ENCODE measurements at places on chromosomes 4 and X. TPM values are rescaled to one million over a fixed set of nuclear protein-coding genes. Genes with fewer than 3 reads are reported as not detected.
A peak's percentile ranks its signal among the peaks of the same experiment; 100 is the strongest.

Gene FGFBP1
- total RNA-seq: 0.52 TPM

Gene LCORL
- 7.6 TPM for total RNA-seq

Gene FAM9A
- not detected for total RNA-seq

GRCh38 chrX:11210415-11210801 lies 82.8 kb upstream of the AMELX start:
- no peaks in the 10 kb centered on the region for H3K27me3 ChIP-seq
- H3K36me3 ChIP-seq: no peaks in the 10 kb centered on the region
- no peaks in the 10 kb centered on the region for H3K4me1 ChIP-seq
- H3K27ac ChIP-seq: no peak overlapping the region
- no peak overlapping the region for H3K4me3 ChIP-seq

DNA sequence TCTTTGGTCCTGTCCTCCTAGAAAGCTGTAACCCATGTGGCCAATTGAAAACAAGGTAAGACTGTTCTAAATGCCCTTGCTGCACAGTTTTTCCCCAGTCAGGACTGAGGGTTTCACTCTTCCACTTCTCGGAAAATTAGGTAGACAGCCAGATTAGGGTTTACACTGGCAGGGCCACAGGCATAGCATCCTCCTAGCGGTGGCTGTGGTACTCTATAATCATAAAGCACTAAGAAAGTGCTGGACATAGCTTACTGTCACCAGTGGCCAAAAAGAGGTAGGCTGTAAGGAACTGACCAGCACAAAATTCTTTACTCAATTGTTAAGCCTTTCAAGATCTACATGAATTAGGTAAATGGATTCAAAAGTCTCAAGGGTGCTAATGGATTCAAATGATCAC lies 11.6 kb upstream of the USP46 start:
- DNase-seq: no peak
- H3K4me1 ChIP-seq: no peaks in the 10 kb centered on the region
- H3K27me3 ChIP-seq: no peaks in the 10 kb centered on the region
- no peak overlapping the region for H3K27ac ChIP-seq

- no peak for DNase-seq
- H3K4me1 ChIP-seq: no peaks in the 10 kb centered on the region
- H3K27me3 ChIP-seq: no peaks in the 10 kb centered on the region
- no peak overlapping the region for H3K4me3 ChIP-seq
- no peak overlapping the region for H3K27ac ChIP-seq
These were observed 52.2 kb upstream of the FGF13 start for GRCh38 chrX:138763761-138764160.

DNA sequence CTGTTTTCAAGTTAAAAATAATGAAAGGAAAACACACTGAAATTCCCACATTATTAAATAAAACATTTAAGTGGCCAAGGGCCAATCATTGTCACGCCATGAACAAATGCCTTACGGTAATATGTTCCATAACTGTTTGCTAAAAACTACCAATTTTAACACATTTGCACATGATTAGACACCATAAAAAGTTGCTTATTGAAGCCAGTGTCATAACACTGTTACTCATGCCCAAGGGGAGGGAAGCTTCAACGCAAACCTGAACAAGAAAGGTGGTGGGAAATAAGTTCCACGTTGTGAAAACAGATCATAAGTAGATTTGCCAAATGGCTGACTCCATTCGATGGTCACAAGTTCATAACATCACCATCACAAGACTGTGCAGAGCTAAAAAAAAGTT lies 739.3 kb upstream of the FAM241A start:
- H3K4me3 ChIP-seq: no peak overlapping the region
- peaks cover 5% of the 10 kb centered on the region for H3K4me1 ChIP-seq
- H3K36me3 ChIP-seq: no peaks in the 10 kb centered on the region
- DNase-seq: no peak
- no peak overlapping the region for H3K27ac ChIP-seq

GRCh38 chrX:83501530-83501929 lies 6.6 kb upstream of the POU3F4 start:
- no peak overlapping the region for H3K27ac ChIP-seq
- H3K4me1 ChIP-seq: no peaks in the 10 kb centered on the region
- H3K4me3 ChIP-seq: no peak overlapping the region
- no peak for DNase-seq

GRCh38 chrX:38327775-38328081 lies 419 bp upstream of the RPGR start:
- peak overlapping the region; percentile 65 for H3K4me3 ChIP-seq
- H3K27me3 ChIP-seq: no peaks in the 10 kb centered on the region
- peak overlapping the region; percentile 89 for H3K27ac ChIP-seq
- DNase-seq: no peak
- H3K4me1 ChIP-seq: peaks cover 4% of the 10 kb centered on the region

DNA sequence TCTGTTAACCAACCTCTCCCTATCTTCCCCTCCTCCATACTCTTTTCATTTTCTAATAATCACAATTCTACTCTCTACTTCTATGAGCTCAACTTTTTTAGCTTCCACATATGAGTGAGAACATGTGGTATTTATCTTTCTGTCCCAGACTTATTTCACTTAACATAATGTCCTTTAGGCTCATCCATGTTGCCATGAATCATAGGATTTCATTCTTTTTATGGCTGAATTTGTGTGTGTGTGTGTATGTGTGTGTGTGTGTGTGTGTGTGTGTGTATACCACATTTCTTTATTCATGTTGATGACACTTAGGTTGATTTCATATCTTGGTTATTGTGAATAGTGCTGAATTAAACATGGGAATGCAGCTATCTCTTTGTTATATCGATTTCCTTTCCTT lies 37.4 kb downstream of the RUFY3 start:
- H3K4me3 ChIP-seq: no peak overlapping the region
- no peak for DNase-seq
- no peak overlapping the region for H3K27ac ChIP-seq
- H3K36me3 ChIP-seq: peaks cover 18% of the 10 kb centered on the region
- no peaks in the 10 kb centered on the region for H3K27me3 ChIP-seq

DNA sequence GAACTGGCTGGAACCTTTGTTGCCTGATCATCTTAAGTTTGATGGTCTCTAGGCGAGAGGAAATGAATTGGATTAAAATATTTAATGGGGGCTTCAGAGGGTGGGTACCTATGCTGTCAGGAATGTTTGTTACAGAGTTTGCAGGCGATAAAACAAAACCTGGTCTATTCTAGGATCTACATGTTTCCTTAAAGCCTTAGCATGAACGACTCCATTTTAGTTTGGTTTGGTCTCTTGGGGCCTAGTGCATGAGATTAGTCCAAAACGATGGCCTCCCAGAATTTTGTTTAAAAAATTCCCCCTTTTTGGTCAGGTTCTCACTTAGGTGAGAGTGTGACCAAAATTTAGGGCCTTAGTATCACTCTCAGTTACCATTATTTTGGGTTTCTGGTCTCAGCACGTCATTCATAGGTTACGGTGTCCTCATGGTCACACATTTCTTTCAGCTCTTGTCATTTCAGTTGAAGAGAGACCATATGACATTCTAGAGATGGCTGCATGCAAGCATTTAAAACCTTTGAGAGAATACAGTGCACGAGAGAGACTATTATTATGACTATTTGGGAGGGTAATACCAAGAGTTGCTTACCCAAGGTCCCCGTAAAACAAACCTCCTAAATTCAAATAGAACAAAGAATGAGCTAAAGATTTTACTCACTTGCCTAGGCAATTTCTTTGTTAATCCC lies 13.8 kb downstream of the MOB1B start:
- H3K36me3 ChIP-seq: no peaks in the 10 kb centered on the region
- H3K27ac ChIP-seq: no peak overlapping the region
- no peak overlapping the region for H3K4me3 ChIP-seq
- no peak for DNase-seq
- H3K4me1 ChIP-seq: peaks cover 30% of the 10 kb centered on the region

DNA sequence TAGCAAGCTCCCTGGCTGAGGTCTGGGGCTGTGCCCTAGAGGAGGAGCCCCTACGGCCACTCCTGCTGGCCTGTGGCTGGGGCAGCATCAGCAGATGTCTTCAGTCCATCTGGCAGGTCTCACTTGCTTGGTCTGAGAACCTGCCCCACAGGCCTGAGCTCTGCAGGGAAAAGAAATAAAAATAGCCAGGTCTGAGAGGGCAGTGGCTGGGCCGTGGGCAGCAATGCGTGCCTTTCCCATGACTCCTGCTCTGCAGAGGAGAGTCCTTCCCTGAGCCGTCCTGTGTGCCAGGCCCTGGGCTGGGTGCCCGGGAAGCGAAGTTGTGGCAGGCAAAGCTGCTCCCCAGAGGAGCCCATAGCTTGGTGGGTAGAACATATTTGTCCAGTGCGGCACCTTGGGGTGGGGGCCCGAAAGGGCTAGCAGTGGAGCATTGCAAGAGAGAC lies 11.3 kb upstream of the KIAA0232 start:
- no peaks in the 10 kb centered on the region for H3K36me3 ChIP-seq
- H3K4me3 ChIP-seq: no peak overlapping the region
- peaks cover 15% of the 10 kb centered on the region for H3K4me1 ChIP-seq
- H3K27ac ChIP-seq: peak overlapping the region; percentile 40

- H3K4me3 ChIP-seq: no peak overlapping the region
- no peaks in the 10 kb centered on the region for H3K36me3 ChIP-seq
- H3K27me3 ChIP-seq: no peaks in the 10 kb centered on the region
- no peak overlapping the region for H3K27ac ChIP-seq
- no peak for DNase-seq
These were observed 12.2 kb downstream of the MGAT4D start for GRCh38 chr4:140485939-140486338.

Gene ABCB7
- total RNA-seq: 32.3 TPM

Gene SASH3
- 8.3 TPM for total RNA-seq

GRCh38 chr4:28357990-28358389 lies 1497.3 kb downstream of the STIM2 start:
- no peak for DNase-seq
- H3K4me1 ChIP-seq: no peaks in the 10 kb centered on the region
- H3K36me3 ChIP-seq: no peaks in the 10 kb centered on the region
- no peak overlapping the region for H3K4me3 ChIP-seq
- H3K27ac ChIP-seq: no peak overlapping the region
- H3K27me3 ChIP-seq: no peaks in the 10 kb centered on the region

DNA sequence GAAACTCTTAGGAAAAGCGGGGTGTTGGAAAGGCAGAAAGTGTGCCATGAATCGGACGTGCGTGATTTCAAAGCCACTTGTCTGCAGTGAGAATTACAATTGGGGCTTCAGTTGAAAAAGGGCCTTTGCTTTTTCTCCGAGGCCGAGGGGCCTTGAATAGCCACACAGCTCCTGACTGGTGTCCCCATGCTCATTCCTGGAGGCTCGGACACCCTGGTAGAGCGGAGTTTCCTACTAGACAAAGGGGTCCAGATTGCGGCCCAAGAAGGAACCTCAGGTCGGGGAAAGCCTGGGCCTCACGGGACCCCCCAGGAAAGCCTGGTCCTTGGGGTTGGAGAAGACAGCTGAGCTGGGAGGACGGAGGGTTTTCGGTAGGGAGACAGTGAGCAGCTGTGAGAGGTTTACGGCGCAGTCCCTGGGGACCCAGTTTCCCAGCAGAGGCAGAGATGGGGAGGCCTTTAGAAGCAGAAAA lies 3.0 kb upstream of the SHOX start:
- H3K4me3 ChIP-seq: no peak overlapping the region
- peaks cover 20% of the 10 kb centered on the region for H3K27me3 ChIP-seq
- H3K36me3 ChIP-seq: no peaks in the 10 kb centered on the region
- DNase-seq: peak; percentile 83
- H3K4me1 ChIP-seq: peaks cover 12% of the 10 kb centered on the region

Gene HSFX4
- not detected for total RNA-seq

GRCh38 chr4:178937130-178937529 lies 1494.9 kb upstream of the AGA start:
- H3K27ac ChIP-seq: no peak overlapping the region
- H3K36me3 ChIP-seq: no peaks in the 10 kb centered on the region

GRCh38 chr4:71878376-71878775 lies 94.5 kb upstream of the GC start:
- no peak overlapping the region for H3K4me3 ChIP-seq
- H3K27ac ChIP-seq: no peak overlapping the region
- no peak for DNase-seq
- H3K27me3 ChIP-seq: no peaks in the 10 kb centered on the region
- no peaks in the 10 kb centered on the region for H3K4me1 ChIP-seq

- no peaks in the 10 kb centered on the region for H3K36me3 ChIP-seq
- H3K4me1 ChIP-seq: no peaks in the 10 kb centered on the region
- DNase-seq: no peak
- H3K27me3 ChIP-seq: no peaks in the 10 kb centered on the region
These were observed 199.7 kb downstream of the SLC4A4 start for GRCh38 chr4:71538528-71538927.

DNA sequence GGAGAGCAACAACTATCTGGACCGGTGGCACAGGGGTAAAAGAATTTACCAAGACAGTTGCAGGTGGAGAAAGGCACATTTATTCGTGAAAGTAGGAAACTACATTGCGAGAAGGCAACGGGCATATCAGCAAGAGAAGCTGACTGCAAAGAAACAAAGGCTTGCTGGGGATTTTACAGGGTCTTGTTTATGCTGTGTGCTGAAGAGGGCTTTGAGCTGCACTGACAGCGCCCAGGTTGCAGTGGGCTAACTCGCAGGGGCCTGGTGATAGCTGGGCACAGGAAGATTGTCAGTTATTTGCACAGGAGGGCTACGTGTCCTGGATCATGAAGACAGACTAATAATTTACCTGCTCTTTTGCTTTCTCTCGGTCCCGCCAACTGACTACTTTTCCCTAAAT lies 10.7 kb downstream of the TLR3 start:
- DNase-seq: no peak
- no peaks in the 10 kb centered on the region for H3K4me1 ChIP-seq
- no peaks in the 10 kb centered on the region for H3K27me3 ChIP-seq

DNA sequence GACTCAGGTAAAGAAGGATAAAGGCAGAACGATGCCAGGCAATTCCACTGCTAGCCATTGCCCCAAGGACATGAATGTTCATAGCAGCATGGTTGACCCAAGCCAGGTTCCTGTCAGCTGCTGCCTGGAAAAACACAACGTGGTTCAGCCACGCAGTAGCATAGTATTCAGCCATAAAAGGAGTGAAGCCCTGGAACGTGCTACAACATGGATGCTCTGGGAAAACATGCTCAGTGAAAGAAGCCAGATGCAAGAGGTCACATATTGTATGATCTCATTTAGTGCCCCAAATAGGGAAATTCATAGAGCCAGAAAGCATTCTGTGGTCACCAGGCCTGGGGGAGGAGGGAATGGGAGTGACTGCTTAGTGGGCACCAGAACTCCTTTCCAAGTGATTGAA lies 129.8 kb downstream of the GPR143 start:
- peak overlapping the region; percentile 78 for H3K27ac ChIP-seq
- no peaks in the 10 kb centered on the region for H3K27me3 ChIP-seq
- DNase-seq: no peak

Gene RRH
- not detected for total RNA-seq

Gene ADH7
- not detected for total RNA-seq

- no peaks in the 10 kb centered on the region for H3K36me3 ChIP-seq
- H3K4me1 ChIP-seq: peaks cover 16% of the 10 kb centered on the region
- H3K27me3 ChIP-seq: no peaks in the 10 kb centered on the region
- H3K4me3 ChIP-seq: no peak overlapping the region
- peak overlapping the region; percentile 18 for H3K27ac ChIP-seq
- no peak for DNase-seq
These were observed 30.9 kb upstream of the FAM156A start for GRCh38 chrX:52988985-52989917.

Gene DUSP9
- total RNA-seq: not detected

Data from esophagus muscularis mucosa (tissue), 4 donors.